Activated gamma-delta T cell treated with Interleukin-2 at 50 U/mL for 16 hours (primary cell): ENCODE measurements at places on chromosomes 1 and 21.

- DNase-seq, result no peak
These were observed 5.5 kb downstream of the SIM2 start for GRCh38 chr21:36704281-36704957.

GRCh38 chr1:155909894-155910293 lies 1.3 kb downstream of the RIT1 start:
- no peak for DNase-seq

DNA sequence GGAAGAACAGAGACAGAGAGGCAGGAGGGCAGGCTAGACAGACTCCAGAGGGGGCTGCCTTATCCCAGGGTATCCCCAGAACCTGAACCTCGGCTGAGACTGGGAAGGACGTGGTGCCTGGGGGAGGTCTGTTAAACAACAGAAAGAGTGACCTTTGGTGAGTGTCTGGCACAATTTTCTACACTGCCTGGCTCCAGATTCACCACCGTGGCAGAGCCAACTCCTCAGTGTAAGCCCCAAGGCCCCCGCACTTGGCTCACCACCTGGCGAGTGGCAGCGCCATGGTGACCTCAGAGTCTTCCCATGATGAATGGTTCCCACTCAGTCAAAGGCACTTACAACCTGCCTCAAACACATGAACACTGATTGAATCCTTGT lies 6.5 kb downstream of the RD3 start:
- no peak for DNase-seq

DNA sequence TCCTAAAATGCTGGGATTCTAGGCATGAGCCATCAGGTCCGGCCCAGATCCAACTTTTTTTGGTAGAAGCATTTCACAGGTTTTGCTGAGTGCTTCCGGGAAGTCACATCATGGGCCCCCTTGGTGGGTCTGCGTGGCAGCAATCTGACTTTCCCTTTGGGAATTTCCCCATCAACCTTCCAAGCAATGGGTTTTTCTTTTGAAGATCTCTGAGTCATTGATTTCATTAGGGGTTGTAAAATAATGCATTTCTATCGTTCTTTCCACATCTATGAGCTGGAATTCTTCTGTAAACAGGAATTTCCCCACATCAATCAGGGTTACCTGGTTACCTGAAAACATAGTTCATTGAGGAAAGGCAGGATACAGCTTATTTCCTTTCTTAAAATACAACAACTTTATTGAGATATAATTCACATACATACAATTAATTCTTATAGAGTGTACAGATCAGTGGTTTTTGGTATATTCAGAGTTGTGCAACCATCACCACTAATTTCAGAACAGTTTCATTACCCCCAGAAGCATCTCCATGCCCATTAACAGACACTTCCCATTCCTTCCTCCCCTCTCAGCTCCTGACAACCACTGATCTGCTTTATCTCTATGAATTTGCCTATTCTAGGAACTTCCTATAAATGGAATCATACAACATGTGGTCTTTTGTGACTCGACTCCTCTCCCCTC lies 9.9 kb upstream of the ZBTB17 start:
- no peak for DNase-seq

- no peak for DNase-seq
These were observed 1.3 kb downstream of the NTNG1 start for GRCh38 chr1:107142140-107142542.

DNA sequence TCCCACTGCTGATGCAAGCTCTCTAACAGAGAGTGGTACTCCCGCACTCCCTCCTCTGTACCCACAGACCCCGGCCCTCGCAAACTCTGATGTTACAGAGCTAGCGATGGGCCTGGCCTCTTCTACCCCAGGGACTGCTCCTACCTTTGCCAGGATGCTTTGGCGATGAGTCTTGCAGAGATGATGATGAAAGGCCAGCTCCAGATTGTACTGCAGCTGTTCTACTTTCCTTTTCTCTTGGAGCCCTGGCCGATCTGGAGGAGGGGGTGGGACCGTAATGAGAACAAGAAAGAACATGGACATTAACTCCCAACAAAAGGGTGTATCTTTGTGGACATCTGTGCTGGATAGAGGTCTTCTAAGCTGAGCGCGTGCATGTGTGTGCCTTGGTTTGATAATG lies 6.0 kb upstream of the LINGO4 start:
- DNase-seq, result no peak

- DNase-seq, result no peak
These were observed 54.8 kb downstream of the NR5A2 start for GRCh38 chr1:200082329-200082728.

DNA sequence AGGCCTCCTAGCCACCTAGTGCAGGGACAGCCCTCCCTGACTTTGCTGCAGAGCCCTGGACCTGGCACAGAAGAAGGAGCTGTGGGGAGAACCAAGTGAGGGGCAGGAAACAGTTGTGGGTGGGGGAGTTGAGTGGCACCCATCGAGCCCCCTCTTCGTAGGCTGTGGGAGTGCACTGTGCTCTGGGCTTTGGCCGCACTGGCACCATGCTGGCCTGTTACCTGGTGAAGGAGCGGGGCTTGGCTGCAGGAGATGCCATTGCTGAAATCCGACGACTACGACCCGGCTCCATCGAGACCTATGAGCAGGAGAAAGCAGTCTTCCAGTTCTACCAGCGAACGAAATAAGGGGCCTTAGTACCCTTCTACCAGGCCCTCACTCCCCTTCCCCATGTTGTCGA lies 1.2 kb downstream of the DUSP23 start:
- DNase-seq, result no peak

DNA sequence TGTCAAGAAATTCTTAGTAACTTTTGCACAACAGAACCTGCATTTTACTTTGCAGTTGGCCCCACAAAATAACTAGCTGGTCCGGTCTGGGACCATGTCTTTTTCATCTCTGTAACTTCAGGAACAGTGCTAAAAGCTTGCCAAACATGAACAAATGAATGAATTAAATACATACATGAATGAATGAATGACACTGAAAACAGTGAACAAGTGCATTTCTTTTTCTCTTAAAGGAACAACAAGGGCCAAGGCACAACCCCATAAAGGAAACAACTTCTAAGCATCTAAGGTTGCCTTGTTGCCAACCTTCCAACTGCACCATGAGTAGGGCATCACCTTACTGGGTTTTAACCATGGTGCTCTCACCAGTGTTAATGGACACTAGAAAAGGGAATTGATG lies 534.4 kb upstream of the PKN2 start:
- DNase-seq, result no peak

DNA sequence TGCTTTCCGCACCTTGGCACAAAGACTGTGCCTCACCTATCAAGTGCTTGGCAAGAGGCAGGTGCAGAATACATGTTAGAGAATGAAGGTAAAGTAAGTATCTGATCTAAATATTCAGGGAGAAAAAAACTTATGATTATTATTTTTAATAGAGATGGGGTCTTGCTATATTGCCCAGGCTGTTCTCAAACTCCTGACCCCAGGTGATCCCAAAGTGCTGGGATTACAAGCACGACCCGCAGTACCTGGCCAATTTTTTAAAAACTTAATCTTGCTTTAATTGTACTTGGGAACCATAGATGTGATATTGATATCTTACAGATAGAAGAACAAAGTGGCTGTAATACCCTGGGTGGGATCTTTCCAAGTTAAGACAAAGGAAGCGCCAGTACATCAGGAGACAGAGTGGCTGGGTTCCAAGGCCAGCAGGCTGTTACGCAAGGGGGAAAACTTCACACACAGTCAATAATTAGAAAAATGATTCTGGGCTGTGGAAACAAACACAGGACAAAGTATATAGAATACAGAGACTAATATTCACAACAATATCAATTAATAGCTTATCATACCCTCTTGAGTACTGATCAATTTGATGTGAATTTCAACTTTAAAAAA lies 58.6 kb upstream of the ATP1A1 start:
- no peak for DNase-seq

- no peak for DNase-seq
These were observed 45.3 kb downstream of the PRRC2C start for GRCh38 chr1:171530676-171531075.

DNA sequence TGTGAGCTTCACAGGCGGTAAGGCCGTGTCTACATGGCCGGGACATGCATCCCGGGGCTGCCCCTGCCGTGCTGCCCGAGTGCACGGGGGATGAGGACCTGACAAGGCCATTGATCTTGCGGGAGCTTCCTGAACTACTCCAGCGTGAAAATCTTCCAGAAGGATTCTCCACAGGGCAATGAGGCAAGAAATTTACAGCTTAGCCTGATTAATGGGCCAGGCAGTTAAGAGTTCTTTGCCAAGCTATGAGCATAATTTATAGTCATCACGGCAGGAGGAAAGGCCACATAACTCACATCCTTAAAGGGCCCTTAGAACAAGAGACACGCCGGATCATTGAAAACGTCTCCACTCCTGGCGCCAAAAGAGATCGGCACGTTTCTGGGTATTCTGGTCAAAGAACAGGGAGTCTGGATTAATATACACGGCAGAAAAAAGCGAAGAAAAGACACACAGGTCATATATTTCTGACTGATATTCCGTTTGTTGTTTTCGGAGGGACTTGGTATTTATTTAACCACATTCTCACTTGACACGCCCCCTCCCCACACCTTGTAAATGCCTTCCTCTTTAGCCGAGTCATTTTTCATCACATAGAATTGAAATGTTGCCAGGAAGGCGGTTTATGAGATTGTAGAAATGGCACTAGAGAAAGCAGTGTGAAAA lies 180.5 kb downstream of the DYRK1A start:
- DNase-seq, result no peak

- DNase-seq, result no peak
These were observed 12.0 kb downstream of the PPFIA4 start for GRCh38 chr1:203038217-203038741.

DNA sequence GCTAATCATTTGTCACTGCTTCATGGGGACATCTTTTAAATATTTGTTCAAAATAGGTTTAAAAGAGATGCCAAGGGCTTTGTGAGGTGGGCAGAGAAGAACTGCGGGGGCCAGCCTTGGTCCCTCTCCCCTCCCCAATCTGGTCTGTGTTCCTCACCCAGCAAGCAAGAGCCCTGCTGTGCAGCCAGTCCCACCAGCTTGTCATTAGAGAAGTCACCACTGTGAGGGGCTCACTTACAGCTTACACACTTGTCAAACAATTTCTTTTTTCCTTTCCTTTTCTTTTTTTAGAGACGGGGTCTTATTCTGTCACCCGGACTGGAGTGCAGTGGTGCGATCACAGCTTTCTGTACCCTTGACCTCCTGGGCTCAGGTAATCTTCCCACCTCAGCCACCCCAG lies 10.4 kb upstream of the CDK18 start:
- DNase-seq, result no peak

GRCh38 chr1:115194506-115194905 lies 105.2 kb upstream of the TSPAN2 start:
- no peak for DNase-seq

DNA sequence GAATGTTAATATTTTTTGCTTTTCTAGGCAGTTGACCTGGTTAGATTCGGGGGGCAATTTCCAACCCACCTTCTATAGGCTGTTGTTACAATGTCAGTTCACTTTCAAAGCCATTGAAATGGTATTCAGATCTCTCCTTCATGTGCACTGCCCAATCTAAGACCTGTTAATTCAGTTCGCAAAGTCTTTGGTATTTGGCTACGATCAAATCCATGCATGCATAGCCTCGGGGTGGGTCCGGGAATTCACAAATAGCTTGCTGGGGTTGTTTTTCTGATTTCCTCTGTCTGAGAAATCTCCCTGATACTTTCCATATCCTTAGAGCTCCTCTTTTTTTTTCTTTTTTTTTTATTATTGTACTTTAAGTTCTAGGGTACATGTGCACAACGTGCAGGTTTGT lies 252.6 kb upstream of the SPAG17 start:
- no peak for DNase-seq

DNA sequence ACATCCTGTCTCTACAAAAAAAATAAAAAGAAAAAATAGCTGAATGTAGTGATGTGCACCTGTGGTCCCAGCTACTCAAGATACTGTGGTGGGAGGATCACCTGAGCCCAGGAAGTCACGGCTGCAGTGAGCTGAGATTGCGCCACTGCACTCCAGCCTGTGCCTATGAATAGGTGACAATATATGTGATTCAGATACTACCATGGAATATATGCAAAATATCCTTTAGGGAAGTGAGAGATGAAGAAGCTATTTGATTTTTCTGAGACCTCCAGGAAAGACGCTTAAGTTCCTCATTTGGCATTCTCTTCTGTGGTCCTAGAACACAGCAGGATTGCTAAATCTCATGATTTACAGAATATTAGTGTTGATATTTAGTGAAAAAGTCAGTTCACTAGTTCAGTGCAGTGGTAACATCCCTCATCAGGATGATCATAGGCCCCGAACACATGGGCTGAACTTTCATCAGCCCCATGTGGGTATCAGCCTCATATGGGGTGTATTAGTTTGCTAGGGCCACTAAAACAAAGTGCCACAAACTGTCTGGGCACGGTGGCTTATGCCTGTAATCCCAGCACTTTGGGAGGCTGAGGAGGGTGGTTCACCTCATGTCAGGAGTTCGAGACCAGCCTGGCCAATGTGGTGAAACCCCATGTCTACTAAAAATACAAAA lies 6.0 kb upstream of the VASH2 start:
- DNase-seq, result no peak

- DNase-seq, result no peak
These were observed 6.0 kb downstream of the STMN1 start for GRCh38 chr1:25900219-25900618.

GRCh38 chr21:42153046-42153686 lies 65.8 kb upstream of the ABCG1 start:
- DNase-seq, result no peak

GRCh38 chr1:156194300-156194652 lies 372 bp downstream of the SLC25A44 start:
- no peak for DNase-seq

GRCh38 chr1:87927391-87928280 lies 599.0 kb downstream of the LMO4 start:
- DNase-seq, result no peak

DNA sequence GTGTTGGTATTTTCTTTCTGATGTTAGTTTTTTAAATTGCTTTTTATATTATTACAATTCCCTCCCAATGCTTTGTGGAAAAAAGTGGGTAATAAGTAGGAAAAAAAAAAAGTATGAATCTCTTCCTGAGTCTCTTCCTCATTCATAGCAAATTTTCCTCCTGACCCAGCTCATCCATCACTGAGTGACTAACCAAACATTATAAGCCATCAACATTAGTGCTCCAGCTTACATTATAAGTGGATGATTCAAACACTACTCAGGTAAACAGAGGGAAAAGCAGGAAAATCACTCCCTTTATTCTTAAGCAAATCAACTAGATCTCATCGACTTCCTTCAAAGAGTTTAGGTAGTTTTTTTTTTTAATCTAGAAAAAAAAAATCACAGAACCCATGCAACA lies 15.4 kb upstream of the SAMD13 start:
- no peak for DNase-seq

- DNase-seq, result no peak
These were observed 92.2 kb downstream of the CD58 start for GRCh38 chr1:116478621-116479020.
